Adipocyte (in vitro differentiated cells): ENCODE measurements at places on chromosomes 16 and 17.

DNA sequence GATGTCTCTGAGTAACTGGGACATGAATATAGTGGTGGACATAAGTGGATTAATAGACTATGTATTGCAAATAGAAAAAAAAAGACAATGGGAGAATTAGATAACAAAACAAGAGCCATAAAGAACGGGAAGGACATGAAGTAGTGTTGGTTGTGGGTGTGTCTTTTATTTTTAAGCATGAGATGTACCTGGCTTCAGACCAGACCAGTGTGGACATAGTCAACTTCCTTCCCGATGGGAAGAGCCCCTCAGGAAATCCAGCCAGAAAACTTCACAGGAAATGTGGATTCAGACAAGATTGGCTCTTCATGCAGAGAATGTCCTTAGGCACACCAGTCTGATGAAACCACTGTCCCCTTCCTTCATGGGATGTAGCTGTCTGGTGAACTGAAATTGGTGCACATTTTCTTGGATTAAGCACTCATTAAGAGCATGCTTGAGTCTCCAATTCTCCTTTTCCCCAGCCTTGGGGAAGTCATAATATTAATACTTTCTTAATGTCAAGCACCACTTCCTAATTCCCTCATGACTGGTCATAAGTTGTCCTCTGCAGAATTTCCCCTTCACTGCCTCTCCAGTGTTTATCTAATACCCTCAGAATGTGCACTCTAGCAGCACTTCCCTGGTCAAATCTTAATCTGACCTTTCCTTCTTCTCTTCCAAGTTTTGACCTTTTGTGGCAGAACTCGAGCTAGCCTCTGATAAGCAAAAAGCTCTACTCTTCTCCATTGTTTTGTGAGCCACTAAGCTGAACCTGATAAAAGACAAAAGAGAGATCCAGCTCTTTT, 350.6 kb upstream of the MAF start:
- no peak for DNase-seq

DNA sequence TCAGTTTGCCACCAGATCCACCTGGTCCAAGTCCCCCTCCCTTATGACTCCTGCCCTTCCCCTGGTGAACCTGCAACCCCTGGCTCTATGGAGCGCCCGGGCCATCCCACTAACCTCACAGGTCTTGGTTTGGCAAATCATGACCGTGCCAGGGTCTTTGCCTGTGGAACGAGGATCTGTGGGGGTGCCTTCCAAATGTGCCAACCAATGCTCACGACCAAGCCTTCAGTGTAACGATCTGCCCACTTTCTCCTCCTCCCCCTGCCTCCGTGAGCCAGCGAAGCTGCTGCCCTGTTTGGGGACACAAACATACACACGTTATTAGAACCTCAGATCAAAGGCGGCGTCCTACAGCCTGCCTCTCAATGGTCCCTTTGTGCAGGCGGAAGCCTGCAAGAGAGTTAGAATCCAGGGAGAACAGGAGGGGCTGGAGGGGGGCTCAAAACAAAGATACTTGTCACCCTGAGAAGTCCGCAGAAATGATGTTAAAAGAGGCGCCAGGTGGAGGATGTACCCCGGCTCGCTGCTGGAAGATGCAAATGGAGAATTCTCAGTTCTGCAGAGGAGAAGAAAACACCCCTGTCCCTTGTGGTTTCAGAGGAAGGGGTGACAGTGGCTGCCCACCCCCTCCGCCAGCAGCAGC, 9.0 kb upstream of the NKD1 start:
- DNase-seq = no peak

GRCh38 chr17:56150649-56151048, 2.6 kb upstream of the ANKFN1 start:
- no peak for DNase-seq

DNA sequence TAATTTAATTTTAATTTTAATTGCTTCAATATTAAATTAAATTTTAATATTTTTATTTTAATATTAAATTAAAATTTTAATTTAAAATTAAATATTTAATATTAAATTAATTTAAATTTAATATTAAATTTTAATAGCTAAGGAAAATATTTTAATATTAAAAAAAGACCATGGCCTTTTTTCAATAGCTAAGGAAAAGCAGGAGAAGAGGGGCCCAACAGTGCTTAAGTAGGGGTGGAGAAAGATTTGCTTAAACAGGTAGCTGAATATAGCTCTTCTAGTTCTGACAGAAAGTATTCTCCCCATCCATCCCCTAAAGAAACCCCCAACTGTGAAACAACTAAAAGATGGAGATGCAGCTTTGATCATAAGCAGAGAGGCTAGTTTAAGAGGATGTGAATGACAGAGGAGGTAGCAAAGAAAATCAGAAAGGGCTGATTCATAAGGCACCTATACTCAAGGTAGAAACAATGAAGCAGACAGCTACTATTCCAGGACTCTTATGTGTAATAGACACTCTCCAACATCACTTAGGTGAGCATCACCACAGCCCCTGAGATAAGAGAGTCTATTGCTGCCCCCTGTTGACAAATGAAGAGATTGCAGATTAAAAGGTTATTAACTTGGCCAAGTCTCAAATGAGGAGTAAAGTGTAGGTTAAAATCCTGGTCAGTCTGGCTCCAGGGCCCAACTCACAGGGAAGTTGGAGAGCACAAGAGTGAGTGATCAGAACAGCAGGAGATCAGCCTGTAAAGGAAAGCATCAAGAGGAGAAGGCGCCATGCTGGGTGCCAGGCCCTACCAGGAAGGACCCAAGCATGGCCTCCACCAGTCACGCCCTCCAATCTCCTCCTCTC, 7.8 kb upstream of the RNASEK start:
- DNase-seq = peak; percentile 84

GRCh38 chr16:87075319-87075860, 241.8 kb downstream of the C16orf95 start:
- DNase-seq = no peak

DNA sequence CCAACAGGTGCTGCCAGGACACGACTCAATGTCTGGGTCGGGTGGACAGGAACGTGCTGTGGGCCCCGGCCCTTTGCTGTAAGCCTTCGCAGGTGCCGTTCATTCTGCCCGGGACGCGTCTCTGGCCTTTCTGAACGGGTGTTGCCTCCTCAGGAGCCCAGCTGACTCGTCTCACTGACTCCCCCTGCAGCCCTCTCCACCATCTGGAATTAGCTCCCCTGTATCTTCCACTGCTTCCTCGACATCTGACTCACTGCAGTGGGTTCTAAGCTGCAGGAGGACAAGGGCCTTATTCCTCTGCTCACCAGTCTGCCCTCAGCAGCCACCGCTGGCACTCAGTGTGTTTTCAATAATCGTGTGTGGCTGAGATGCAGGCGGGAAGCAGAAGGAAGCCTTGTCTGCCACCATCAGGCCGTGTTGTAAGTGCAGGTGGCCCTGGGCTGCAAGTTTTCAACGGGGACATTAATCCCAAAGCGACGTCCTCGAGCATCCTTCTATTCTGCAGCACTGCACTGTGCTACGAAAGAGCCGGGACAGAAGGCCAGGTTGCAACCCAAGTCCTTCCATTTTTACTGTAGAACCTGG, 256.2 kb downstream of the FOXL1 start:
- DNase-seq = peak; percentile 28

- DNase-seq = peak; percentile 17
These were observed 30.6 kb downstream of the ABCA9 start for GRCh38 chr17:69030169-69030568.

DNA sequence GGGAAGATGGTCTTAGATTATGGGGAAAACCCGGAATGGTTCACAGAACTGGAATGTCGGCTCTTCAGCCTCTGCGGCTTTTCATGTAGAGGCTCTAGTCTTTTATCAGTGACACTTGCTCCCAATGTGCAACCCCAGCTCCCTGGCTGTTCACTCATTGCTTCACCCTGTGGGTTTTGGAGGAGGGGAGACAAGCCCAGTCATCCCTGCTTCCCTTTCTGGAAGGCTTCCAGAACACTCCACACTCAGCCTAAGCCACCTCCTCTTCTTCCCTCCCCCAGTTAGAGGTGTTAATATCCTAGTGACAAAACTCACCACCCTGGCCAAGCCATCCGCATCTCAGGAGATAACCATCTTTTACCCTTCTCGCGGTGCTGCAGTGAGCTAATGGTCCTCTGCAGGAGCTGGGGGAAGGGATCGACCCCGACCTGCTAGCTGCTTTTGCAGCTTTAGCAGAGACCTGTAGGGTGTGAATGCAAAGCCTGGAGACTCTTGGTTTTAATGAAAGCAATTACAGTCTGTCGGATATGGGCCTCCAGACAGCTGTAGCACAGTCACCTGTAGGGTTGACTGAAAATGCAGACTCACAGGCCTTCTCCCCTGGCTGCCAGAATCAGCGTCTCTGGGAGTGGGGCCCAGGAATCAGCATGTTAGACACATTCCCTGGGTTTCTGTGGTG, 24.3 kb upstream of the LASP1NB start:
- DNase-seq = peak; percentile 75

DNA sequence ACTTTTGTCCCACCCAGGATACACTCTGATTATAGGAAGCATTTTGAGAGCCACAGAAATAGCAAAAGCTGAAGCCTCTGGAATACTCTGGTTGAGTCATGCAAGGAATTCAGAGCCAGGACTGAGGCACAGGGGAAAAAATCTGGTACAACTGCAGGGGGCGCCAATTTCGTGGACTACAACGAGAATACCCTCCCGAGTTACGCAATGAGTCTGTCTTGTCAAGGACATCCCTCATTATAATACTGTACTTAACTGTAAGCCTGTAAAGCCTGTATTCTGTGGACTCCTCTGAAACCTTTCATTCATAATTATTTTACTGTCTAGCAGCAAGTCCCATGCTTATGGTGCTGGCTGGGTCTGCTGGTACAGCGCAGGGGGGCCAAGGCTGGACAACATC, 7.8 kb downstream of the HOXB1 start:
- DNase-seq = no peak

GRCh38 chr16:14364386-14365199, 265.5 kb downstream of the PARN start:
- DNase-seq = peak; percentile 94
